ENCODE measurements at places on chromosomes 12 and 14.

DNA sequence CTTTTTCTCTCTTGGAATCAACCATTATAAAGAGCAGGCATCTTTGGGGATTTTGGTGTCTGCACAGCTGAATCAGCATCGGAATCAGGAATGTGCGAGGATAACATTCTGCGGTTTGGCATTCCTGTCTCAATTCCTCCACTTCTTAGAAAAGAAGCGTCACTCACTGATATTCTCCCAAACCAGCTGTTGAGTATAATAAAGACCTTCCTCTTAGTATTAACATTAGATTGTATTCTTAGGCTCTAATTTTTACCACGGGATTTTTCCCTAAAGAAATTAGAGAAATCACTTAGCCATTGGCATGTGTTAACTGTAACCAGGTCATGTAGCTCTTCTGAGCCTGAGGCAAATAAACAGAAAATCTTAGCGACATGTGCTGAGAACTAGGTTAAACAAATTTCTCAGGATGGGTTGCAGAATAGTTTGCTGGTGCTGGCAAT, 128.7 kb downstream of the TMX1 start:
- peak; percentile 87 for DNase-seq

- peak; percentile 82 for DNase-seq
Measured at GRCh38 chr12:68406134-68406576, 74.0 kb upstream of the MDM1 start.

- no peak for DNase-seq
Measured at GRCh38 chr12:47828008-47828975, 8.6 kb upstream of the HDAC7 start.

- no peak for DNase-seq
Measured at GRCh38 chr12:90044069-90044468, 335.4 kb upstream of the ATP2B1 start.

GRCh38 chr12:41234692-41235091, 46.6 kb downstream of the PDZRN4 start:
- DNase-seq = no peak

DNA sequence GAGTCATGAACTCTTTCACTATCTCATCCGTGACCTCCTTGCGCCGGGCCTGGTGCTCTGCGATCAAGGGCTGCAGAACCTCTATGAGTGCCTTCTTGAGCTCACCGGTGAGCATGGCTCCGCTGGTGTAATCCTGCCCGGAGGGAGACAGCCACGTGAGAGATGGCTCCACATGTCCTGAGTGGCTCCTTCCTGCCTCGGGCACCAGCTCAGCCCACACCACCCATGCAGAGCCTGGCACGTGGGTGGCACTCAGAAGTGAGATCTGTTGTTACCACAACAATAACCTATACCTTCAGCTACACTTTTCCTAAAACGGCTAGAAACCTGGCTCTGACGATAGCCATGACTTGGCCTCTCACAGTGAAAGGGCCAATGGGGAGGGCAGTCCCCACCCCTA, 11.8 kb downstream of the SLC25A47 start:
- no peak for DNase-seq

DNA sequence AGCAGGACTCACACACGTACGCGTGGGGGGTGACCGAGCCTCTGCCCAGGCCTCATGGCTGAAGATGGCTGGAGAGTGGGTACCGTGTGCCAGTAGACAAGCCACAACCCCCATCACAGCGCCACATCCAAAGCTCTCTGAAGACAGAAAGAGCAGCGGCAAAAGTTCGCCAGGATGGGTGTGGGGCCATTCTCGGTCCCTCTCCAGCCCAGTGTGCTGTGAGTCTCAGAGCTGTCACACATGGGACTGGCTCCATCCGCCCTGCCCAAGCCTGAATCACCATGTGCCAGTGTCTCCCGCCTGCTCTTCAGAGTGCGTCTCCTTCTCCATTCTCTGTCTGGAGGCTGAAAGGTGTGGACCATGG, 5.7 kb downstream of the TMEM179 start:
- no peak for DNase-seq

DNA sequence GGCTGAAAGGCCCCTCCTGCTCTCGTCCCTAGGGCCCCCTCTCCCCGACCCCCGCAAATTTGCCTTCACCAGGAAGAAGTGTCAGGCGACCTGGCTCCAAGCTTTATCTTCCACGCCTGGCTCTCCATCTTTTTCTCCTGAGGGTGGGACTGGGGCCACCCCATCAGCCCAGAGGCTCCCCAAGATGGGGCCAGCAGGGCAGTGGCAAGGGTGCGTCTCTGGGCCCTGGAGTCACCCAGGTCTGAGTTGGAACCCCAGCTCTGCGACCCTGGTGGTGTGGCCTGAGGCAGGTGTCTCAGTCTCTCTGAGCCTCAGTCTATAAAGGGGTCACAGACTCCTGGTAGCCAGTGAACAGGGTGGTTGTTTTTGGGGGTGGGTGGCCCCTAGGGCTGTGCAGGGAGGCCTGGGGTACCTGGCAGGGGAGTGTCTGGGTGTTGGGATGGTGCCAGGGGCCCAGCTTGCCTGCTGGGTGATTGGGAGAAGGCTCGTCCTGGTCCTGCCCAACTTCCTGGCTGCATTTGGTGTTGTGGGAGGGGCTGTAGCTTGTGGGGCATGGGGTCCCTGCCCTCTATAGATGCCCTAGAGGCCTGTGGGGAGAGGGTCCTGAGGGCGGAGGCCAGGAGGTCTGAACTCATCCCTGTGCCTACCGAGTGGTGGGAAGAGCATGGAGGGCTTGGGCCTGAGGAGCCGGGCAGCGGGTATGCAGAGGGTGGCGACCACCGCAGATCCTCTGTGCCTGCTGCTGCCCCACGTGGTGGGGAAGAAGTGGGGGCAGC, 7.6 kb downstream of the KIF26A start:
- no peak for DNase-seq

- no peak for DNase-seq
Measured at GRCh38 chr12:111202237-111202915, 166.5 kb downstream of the PHETA1 start.

- DNase-seq = no peak
Measured at GRCh38 chr14:103141117-103141796, 18.0 kb downstream of the TNFAIP2 start.

- DNase-seq = peak; percentile 48
Measured at GRCh38 chr14:95480109-95480886, 36.2 kb downstream of the SYNE3 start.

GRCh38 chr14:65501328-65501727, 88.8 kb downstream of the FUT8 start:
- DNase-seq = no peak

- no peak for DNase-seq
Measured at GRCh38 chr14:50388256-50388931, 8.3 kb downstream of the CDKL1 start.

- no peak for DNase-seq
Measured at GRCh38 chr12:15731940-15732339, 57.2 kb downstream of the EPS8 start.

DNA sequence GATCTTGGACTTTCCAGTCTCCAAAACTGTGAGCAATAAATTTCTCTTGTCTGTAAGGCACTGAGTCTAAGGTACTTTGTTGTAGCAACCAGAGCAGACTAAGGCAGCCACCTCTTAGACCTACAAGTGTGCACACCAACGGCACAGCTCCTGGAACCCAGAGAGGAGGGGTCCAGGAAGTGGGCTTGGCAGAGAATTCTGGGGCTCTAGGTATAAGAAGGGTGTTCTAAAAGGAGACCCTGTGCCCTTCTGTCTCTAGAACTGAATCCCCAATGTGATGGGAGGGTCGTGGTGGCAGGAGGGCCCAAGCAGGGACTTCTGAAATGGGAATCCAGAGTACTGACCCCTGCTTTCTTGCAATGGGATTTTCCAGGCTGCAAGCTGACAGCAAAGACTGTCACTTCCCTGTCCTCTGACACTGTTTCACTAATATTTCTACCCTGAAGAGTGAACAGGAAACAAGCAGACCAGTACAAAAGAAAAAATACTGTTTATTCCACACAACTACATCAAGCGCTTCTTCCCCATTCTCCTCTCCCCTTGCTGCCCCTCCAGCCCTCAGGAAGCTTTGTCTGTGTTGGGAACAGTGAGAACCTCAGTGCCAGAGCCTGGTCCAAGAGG, 13.6 kb upstream of the TFCP2 start:
- DNase-seq = no peak

DNA sequence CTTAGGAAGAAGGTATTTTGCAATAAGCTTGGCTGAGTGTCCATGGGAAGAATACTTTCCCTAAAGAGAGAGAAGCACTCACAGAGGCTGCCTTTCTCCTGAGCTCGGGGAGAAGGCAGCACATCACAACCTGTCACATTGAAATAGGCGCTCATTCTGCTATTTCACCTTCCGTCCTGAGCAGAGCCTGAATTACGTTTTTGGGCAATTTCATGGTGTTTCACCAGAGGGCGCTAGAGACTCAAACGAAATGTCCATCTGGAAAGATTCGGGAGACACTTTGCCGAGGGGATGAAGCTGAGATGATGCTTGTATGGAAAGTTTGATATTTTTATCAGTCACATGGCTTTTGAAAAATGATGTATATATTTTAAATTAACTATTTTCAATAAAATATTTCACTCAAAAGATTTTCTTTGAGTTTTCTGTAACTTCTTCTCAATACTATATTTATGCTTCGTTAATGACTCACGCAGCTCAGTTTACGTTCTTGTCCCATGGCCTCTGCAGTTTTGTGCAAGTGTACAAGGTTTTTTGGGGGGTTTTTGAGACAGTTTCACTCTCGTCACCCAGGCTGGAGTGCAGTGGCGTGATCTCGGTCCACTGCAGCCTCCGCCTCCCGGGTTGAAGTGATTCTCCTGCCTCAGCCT, 17.4 kb upstream of the B4GALNT3 start:
- DNase-seq = peak; percentile 5

All from AG09319 (cell line).